ENCODE measurements at places on chromosomes 4 and X.

DNA sequence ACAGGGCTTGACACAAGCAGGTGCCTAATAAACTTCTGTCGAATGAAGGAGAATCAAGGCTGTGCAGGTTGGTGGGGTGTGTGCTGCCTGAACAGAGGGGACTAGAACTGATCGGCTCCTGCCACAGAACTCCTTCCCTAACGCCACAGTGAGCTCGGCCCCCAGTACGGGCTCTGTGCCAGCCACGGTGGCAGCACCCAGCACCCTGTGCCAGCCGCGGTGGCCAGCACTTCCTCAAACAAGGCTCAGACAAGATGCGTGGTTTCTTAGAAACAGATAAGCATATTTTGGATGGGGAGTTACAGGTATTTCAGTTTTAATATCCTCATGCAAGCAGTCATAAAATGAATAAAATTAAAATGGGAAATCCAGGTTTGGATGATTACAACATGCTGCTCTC lies 26.0 kb upstream of the C4orf50 start:
- DNase-seq, result no peak

GRCh38 chr4:94814237-94814636 lies 56.5 kb downstream of the BMPR1B start:
- DNase-seq, result no peak

DNA sequence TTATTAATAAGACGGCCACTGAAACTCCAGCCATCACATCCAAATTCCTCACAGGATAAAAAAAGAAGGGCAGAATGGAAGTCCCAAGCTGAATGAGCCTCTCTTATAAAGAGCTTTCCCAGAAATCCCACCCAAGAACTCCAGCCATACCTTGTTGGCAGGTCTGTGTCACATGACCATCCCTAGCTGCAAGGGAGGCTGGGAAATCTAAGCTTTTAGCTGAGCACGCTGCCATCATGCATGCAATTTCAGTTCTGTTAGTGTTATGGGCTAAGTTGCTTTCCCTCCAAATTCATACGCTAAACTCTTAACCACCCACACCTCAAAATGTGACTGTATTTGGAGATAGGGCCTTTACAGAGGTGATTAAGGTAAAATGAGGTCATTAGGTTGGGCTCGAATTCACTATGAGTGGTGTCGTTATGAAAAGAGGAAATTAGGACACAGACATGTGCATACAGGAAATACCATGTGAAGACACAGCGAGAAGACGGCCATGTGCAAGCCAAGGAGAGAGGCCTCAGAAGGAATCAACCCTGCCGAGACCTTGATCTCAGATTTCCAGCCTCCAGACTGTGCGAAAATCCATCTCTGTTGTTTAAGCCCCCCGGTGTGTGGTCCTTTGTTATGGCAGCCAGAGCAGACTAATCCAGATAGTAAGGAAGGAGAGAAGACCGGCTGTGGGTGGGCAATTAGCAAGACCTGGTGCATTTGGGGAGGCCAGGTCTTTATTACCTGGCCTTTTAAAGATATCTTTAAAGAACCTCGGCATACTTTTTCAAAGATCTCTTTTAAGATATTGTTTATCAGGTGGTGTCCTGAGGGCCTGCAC lies 317.6 kb downstream of the BCOR start:
- no peak for DNase-seq

- no peak for DNase-seq
Measured at GRCh38 chrX:39672405-39672804, 425.4 kb downstream of the BCOR start.

DNA sequence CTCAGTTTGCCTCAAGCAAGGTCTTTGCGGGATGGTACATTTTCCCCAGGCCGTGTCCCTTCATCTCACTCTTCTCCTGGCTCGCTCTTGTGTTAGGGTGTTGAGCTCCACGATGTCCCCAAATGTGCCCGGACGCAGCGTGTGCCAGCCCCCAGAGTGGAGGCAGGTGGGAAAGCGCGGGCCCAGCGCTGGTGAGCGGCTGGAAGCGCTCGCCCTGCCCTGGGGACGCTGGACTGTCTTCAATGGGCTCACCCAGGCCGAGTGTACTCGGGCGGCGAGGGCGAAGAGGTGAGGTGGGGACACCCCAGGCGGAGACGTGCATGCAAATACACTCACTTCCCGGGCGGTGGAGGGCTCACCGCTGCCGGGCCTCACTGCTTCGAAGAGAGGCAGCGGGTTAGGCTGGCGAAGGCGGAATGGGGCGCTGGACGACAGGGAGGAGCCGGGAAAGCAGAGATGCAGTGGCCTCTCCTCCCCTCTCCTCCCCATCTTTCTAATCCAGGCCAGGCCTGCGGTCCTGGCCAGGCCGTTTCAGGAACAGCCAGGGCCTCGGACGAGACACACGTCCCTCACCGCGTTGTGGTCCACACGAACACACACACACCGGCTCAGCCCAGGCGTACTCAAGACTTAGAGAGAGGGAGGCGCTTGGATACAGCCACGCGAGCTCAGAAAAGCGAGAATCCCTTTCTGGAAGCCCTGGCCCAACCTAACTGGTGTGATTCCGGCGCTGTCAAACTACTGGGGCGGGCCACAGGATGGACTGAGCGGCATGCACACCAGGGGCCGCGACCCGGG lies 2.2 kb downstream of the NKX6-1 start:
- no peak for DNase-seq

- DNase-seq, result peak; percentile 27
Measured at GRCh38 chr4:128601991-128602695, 207.4 kb upstream of the JADE1 start.

- no peak for DNase-seq
Measured at GRCh38 chr4:20816287-20816686, 116.0 kb downstream of the PACRGL start.

GRCh38 chrX:30779453-30780030 lies 109.5 kb downstream of the TAB3 start:
- DNase-seq, result no peak

DNA sequence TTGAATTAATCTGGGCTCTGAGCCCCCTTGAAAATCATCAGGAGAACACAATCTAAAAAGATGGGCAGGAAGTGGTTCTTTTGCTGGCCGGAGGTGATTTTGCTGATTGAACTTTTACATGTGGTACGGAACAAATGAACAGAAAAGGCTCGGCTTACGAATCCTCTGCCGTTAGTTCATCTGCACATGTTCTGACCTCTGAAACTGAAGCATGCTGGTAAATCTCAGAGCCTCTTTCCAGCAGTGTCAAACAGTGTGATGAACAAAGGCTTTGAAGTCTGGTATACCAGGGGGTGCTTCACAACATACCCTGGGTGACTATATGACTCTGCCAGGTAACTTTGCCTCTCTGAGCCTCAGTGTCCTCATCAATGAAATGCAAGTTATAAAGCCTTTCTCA lies 194.2 kb upstream of the C1QTNF7 start:
- DNase-seq, result no peak

DNA sequence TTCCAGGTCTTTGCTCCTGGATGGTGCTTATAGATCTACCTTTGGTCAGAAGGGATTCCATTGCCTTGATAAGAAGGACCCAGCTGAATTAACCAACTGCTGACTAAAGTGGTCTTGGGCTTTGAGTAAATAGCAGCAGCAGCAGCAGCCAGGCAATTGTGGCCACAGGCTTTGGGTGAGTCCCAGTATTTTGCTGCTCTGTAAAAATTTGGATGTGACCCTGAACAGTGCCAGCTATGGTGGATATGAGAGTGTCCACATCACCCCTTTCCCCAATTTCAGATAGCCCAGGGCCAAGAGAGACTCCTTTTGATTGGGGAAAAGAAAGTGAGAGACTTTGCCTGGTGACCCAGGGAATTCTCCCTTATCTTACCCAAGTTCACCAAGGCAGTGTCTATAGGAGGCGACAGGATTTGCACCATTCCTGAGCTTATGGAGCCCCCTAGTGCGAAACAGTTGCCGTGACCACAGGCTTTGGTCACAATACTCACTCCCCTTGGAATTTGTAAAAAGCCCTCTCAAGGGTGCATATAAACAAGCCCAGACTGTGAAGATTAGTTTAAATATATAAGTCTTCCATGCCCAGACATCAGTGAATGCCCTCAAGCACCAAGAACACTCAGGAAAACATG lies 518.0 kb downstream of the TMA16 start:
- peak; percentile 20 for DNase-seq

GRCh38 chrX:29376584-29376983 lies 789.3 kb downstream of the IL1RAPL1 start:
- no peak for DNase-seq

DNA sequence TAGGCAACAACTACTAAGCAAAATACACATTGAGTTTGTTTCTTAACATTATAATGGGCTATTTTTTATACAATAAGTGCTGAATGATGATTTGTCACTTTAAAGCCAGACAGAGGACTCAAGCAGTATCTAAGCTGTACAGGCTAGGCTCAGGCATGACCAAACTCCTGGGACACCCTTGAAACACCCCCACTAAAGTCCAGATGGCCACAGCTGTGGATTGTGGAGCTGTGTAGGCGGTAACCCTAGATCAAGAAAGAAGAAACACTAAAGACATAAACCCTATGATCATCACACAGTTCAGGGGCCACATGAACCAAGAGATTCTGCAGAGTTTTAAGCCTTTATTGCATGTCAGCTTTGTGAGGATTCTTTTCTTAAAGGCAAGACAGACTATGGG lies 25.1 kb downstream of the TAB3 start:
- no peak for DNase-seq

DNA sequence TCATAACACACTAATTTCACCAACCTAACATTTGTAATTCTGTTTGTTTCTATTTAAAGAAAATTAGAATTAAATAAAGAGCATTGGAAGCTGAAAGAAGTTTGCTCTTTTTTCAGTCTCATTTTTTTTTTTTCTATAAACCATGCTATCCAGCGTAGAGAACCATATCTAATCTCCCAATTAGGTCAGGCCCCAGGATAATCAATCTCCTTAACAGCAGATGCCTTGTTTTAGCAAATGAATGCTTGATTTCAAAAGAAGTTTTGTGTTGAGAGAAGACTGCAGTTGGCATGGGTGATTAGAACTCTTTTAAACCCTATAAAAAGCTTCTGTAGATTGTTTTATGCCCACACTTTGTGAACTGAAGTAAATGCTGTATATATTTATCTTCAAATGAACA lies 15.6 kb upstream of the MAD2L1 start:
- DNase-seq, result no peak

- DNase-seq, result no peak
Measured at GRCh38 chrX:13491061-13491460, 78.3 kb upstream of the EGFL6 start.

DNA sequence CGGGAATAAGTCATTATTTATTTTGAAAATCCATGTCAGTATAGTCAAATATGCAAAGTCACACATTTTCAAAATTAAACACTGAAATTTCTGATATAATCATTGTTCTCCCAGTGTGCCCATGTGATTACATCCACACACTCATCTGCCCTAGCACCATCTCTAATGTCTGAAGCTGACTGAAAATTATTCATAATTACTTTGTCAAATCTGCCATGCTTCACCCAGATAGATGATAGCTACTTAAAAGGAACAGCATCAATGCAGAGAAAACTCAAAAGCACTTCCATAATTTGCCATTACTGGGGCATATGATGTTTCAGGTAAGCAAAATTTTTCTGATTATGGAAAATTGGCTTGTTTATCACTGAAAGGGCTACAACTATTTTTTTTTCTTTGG lies 1433.3 kb upstream of the IGFBP7 start:
- no peak for DNase-seq

DNA sequence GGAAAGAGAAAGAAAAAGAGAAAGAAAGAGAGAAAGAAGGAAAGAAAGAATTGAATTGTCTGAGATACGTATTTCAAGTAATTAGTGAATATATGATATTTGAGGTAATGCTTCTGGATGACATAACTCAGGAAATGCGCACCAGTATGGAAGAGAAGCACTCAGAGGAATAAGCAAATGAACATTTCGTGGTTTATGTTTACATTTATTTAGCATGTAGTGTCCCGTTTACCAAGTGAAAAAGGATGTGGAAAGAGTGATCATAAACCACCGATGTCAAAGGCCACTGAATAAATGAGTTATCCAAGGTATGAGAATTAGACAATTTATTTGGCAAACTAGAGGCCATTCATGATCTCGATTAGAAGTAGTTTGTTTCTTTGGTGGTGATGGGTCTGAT lies 200.4 kb downstream of the ARAP2 start:
- no peak for DNase-seq

- no peak for DNase-seq
Measured at GRCh38 chr4:33696586-33696985, 2547.7 kb downstream of the ARAP2 start.

DNA sequence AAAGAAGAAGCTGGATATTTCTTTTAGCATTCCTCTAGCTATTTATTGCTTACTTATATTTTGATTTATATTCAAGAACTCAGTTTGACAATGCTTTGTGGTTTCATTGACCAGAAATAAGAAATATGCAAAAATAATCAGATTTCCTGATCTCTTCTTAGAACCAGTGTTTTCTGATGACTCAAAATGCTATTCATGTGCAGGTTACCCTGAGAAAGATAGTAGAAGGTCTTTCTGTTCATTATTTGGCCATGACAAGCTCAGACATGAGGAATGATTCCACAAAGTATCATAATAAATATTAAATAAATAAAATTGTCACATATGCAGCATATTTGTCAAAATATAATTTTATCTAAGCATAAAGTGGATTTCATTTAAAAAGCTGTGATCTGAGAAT lies 24.1 kb downstream of the ADH7 start:
- no peak for DNase-seq

GRCh38 chr4:20351360-20352162 lies 99.9 kb downstream of the SLIT2 start:
- DNase-seq, result no peak

DNA sequence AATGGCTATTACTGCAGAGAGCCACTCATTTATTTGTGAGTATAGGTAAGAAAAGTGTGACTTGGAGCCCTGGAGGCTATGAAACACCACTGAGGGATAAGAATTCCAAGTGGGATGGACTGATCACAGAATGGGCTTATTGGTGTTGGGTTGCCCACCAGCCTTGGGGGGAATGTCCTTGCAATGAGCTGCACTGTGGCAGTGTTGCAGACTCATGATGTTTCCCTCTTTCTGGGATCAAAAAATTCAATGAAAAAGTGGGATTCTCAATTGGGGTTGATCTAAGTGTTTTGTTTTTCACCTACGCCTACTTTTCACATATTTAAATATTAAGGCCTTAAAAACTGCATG lies 1024.5 kb upstream of the PCDH10 start:
- no peak for DNase-seq

GRCh38 chrX:26146024-26146423 lies 7.9 kb downstream of the MAGEB18 start:
- no peak for DNase-seq

DNA sequence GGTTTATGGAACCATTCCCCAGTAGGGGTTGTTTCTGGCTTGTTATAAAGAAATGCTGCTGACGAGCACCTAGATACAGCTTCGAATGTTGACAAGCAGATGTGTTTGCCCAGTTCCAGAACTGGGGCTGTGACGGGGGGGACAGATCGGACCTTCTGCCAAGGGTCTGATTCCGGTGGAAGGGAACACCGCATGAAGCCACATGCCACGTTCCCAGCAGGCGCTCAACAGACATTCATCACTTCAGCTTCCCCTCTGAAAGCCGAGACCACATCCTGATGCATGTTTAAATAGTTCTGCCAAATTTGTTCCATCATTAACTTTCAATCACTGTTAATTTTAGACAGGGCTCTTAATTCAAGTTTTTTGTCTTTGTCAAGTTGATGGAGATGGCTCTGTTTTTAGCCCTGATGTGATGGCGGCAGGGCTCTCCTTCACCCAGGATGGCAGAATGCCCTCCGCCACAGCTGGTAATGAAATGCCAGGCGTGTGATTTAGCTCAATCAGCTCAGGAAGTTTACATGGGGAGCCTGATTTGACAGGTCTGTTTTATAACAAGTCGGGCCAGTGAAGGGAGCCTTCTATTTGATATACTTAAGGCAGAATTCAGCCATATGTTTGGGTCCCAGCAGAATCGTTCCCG lies 57.4 kb downstream of the PSAPL1 start:
- no peak for DNase-seq

GRCh38 chrX:129777218-129778030 lies 2.3 kb upstream of the SASH3 start:
- peak; percentile 33 for DNase-seq

All from Ammon's horn (tissue), 1 donor.